Urinary bladder (tissue), 4 donors: ENCODE measurements at places on chromosomes 13 and 19. TPM values are rescaled to one million over a fixed set of nuclear protein-coding genes. Genes with fewer than 3 reads are reported as not detected.

DNA sequence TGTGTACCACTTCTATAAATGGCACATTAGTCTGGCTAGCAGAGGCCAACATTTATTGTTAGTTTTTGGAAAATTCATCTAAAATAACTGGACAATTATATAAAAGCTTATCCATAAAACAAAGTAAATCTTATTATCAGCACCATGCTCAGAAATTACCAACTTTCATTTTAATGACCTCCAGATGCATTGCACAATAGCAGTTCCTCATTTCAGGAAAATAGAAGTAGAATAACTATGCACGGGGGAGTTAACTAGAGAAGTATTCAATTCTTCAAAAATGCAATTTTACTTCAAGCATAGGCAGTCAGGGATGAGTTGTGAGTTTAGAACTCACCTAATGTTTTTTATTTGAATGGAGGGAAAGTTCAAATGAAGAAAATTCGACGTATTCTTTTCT, 1023.5 kb downstream of the PCDH17 start:
- DNase-seq, result no peak

DNA sequence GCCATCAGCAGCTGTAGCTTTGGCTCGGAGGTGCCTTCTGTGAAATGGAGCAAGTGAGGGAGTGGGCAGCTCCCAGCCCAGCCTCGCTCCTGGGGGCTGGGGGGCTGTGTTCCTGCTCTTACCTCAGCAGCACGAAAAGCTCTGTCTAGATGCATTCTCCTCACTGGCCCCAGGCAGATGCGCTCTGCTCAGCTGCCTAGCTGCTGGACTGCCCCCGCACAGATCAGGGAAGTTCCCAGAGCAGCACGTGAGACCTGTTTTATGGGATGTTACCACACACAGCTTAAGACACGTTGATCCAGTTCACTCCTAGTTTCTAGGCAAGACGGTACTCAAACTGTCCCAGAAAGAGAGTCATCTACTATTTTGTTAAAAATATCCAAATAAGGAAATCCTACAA, 13.6 kb downstream of the LCP1 start:
- DNase-seq, result peak; percentile 57

DNA sequence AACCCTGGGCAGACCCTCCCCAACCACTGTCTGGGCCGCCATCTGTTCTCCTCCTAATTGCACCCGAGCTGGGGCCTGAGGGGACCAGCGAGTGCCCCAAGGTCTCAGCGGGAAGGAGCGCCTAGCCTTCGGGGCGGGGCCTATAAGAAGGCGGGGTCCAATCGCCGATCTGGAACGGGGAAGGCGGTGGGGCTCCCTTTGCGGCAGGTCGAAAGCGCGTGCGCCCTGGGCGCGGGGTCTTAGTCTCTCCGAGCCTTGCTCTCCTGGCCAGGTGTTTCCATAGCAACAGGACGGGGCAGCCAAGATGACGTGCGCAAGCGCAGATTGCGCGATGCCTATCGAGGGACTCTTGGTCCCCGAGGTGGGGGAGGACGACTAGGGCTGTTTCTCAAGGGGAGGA, 2.8 kb downstream of the MAST1 start:
- peak; percentile 18 for DNase-seq

DNA sequence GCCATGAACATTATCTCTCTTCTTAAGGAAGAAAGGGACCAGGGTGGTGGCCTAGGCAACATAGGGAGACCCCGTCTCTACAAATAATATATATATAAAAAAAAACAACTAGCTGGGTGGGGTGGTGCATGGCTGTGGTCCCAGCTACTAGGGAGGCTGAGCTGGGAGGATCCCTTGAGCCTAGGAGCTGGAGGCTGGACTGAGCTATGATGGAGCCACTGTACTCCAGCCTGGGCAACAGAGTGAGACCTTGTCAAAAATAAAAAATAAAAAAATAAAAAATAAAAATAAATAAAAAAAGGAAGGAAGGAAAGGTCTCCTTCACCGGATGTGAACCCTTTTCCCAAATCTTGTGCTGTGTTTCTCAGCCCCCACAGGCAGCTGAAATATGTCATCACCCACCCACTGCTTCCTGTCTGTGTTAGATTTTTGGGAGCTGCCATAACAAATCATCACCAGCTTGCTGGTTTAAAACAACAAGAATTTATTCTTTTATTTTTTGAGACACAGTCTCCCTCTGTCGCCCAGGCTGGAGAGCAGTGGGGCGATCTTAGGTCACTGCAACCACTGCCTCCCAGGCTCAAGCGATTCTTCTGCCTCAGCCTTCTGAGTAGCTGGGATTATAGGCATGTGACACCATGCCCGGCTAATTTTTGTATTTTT, 9.5 kb upstream of the TSPAN16 start:
- DNase-seq, result no peak

DNA sequence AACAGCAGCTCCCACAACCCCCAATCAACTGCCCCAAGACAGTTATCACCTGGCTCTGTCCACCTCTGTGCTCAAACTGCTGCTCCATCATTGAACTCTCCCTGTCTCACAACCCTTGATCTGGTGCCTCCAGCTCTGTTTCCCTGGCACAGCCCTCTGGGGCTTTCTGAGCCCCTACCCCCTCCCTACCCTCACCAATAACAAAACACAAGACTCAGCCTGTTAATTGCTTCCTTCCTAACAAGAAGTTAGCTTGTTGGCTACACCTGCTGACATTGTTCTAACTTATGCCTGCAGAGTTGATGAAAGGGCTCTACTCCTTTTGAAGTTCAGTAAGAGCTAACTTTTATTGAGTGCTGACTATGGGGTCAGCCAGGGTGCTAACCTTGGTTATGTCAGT, 99.4 kb upstream of the FNDC3A start:
- no peak for DNase-seq

GRCh38 chr13:113947311-113948033, 26.4 kb downstream of the C13orf46 start:
- DNase-seq, result no peak

DNA sequence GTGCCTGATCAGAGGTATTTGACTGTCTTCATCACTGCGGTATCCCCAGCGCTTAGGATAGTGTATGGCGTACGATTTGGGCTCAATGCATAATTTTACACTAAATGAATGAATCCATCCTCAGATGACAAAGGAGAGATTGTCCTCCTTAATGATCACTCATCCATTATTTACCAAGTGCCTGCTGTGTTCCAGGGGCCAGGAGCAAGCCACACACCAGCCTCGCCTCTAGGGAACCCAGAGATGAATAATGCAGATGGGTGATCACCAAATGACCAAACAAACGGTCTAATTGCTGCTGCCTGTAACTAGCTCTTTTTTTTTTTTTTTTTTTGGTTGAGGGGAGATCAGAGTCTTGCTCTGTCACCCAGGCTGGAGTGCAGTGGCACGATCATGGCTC, 5.9 kb upstream of the GPR32 start:
- no peak for DNase-seq

- no peak for DNase-seq
Measured at GRCh38 chr19:6396305-6396704, 3.3 kb upstream of the GTF2F1 start.

GRCh38 chr19:13116282-13117175, at the start of gene TRMT1:
TSS of gene TRMT1 (minus strand) at chr19:13116740. CDS start at chr19:13116399, 341 bp downstream.
- peak; percentile 89 for DNase-seq

DNA sequence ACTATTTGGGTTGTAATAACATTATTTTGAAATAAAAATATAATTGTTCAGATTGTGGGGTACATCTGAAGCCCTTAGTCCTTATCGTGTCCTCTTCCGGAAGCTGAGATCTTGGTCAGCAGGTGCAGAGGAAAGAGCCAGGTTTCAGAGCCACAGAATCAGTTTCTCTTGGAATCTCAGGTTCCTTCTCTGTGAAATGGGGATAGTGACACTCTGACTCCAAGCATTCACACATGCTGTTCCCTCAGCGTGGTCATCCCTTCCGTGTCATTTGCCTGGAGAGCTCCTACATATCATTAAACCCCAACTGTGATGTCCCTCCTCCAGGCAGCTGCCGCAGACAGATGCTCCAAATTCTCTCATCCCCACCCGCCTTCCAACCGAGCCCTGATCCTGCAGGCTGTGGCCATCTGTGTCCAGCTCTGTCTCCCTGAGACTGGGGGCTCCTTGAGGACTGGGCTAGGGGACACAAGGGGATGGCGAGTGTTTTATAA, 59.8 kb downstream of the AP1M1 start:
- no peak for DNase-seq

GRCh38 chr13:80250213-80250810, 90.6 kb downstream of the SPRY2 start:
- no peak for DNase-seq

GRCh38 chr19:18131841-18132596, 20.9 kb upstream of the PIK3R2 start:
- DNase-seq, result no peak

DNA sequence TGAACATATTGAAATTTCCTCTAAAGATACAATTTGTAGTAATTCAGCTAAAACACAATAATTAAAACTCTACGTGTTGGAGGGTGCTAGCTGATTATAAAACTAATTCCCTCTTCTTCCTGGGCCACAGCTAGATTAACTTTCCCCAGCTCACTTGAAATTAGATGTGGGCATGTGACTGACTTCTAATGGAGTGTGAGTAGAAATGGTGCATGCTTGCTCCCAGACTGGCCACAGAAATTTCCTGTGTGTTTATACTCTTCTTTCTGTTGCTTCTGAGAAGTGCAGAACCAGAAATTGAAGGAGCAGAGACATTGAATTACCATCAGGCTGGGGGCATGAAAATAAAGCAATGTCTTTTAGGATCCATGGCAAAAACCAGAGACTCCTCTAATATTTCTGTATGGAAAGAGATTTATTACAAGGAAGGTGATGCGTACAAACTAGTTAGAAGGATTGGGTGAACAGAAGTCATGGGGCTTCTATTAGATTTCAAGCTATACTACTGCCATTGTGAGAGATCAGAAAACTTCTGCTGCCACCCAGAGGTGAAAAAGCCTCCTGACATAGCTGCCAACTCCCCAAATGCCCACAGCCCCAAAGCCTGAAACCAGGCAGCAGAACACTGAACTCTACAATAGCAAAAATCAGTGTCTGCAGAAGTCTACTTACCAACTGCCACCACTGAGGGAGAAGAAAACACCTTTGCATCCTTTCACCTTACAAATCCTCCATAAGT, 379.2 kb upstream of the MIR17HG start:
- DNase-seq, result peak; percentile 2

DNA sequence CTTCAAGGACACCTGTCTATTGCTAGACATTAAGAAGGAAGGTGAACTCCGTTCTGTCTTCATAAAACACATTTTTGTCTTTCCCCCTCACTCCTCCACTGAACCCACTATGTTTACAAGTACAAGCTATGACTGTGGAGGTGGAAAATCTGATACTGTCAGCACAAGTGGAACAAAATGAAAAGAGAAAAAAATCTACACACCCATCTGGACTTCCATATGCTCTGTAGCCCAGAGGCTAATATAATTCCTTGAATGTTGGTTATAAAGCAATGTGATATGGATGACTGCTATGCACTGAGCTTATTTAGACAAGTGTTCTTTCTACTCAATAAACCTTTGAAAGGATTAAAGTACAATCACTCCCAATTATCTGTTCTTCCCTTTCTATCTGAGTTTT, 713.5 kb downstream of the DIAPH3 start:
- DNase-seq, result no peak

GRCh38 chr19:28553005-28553404, 659.9 kb downstream of the UQCRFS1 start:
- DNase-seq, result no peak

GRCh38 chr13:37806666-37807065, 62.9 kb downstream of the TRPC4 start:
- DNase-seq, result no peak

DNA sequence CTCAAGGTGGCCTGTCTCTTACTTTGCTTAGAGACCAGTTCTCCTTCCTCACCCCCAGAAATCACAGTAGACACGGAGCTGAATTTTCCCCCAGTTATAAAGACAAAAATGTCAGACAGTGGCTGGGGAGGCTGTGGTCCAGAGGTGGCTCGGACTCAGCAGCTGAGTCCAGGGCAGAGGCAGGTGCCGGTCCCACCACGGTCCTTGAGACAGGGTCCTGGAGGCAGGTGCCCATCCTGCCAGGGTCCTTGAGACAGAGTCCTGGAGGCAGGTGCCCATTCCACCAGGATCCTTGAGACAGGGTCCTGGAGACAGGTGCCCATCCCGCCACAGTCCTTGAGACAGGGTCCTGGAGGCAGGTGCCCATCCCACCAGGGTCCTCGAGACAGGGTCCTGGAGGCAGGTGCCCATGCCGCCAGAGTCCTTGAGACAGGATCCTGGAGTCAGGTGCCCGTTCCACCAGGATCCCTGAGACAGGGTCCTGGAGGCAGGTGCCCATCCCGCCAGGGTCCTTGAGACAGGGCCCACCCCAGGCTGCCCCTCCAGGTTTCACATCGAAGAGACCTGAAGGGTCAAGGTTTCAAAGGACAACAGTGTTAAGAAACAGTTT, 23.1 kb downstream of the PEPD start:
- DNase-seq, result no peak

DNA sequence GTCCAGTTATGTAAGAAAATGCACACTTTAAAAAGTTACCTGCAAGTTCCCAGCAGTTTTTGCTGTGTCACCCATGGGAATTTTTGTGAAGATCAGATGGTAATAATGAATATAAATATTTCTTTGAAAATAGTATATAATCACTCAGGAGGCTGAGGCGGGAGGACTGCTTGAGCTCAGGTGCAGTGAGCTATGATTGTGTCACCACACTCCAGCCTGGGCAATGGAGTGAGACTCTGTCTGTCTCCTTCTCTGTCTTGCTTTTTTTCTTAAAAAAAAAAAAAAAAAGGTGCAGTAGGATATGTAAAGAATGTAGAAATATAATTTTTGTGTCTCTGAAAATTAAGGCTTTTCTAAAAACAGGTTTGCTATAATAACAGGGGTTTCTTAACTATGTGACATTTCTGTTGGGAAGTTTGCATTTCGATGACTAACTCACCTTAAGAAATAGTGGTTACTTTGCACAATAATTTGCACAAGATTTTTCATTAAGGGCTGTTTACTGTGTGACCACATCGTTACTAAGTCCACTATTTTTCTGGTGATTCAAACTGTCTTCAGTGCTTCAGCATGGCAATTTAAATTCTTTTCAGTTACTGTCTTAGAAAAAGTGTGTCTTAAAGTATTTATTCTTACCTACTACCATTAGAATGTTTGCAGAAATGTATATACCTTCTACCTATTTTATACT, 37.3 kb downstream of the DNAJC3 start:
- DNase-seq, result no peak

- no peak for DNase-seq
Measured at GRCh38 chr13:79781829-79782540, 301.0 kb downstream of the NDFIP2 start.

GRCh38 chr13:112374271-112374670, 1.9 kb upstream of the SPACA7 start:
- DNase-seq, result no peak

GRCh38 chr13:100124265-100124664, 35.4 kb downstream of the PCCA start:
- DNase-seq, result no peak

GRCh38 chr19:15120135-15121026, 13.2 kb downstream of the SYDE1 start:
- DNase-seq, result no peak

The SIGLEC14 gene
- 1.2 TPM for total RNA-seq

The CERS1 gene
- 7.2 TPM for total RNA-seq

The ZNF442 gene
- total RNA-seq, result 13.4 TPM

The TPTE2 gene
- total RNA-seq, result 0.16 TPM

The SERPINE3 gene
- 0.16 TPM for total RNA-seq

The ERFL gene
- not detected for total RNA-seq

The AXL gene
- 53.7 TPM for total RNA-seq

The TEX30 gene
- 15.6 TPM for total RNA-seq

The TUBA3C gene
- not detected for total RNA-seq

The MKNK2 gene
- 21.5 TPM for total RNA-seq

The ZNF681 gene
- total RNA-seq, result 9.7 TPM

The SPTBN4 gene
- total RNA-seq, result 1.7 TPM

The INSL3 gene
- not detected for total RNA-seq

The CATSPERD gene
- total RNA-seq, result not detected

The NANOS3 gene
- total RNA-seq, result not detected
